ENCODE measurements at places on chromosomes 1 and 21. TPM values are rescaled to one million over a fixed set of nuclear protein-coding genes. Genes with fewer than 3 reads are reported as not detected.

GRCh38 chr1:116794804-116795481 lies 40.7 kb downstream of the CD2 start:
- DNase-seq, result no peak
- peaks cover 48% of the 10 kb centered on the region for H3K4me1 ChIP-seq
- no peak overlapping the region for H3K4me3 ChIP-seq
- peaks cover 45% of the 10 kb centered on the region for H3K36me3 ChIP-seq
- no peak overlapping the region for H3K27ac ChIP-seq

DNA sequence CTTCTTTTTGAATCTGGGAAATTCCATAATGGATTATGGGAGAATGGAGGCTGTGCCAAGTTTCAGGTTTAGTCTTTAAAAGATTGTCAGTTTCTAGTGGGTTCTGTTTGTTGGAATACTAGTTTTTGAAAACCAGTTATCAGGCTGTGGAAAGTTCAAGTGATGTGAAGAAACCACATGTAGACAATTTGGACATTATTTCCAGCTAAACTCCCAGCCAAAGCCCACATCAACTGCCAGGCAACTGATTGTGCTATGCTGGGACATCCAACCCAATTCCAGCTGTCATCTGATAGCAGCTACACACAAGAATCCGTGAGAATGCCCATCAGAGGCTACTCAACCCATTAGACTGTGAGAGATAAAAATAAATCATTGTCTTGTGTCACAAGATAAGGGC lies 546.1 kb upstream of the ADAMTS5 start:
- no peak overlapping the region for H3K27ac ChIP-seq
- no peaks in the 10 kb centered on the region for H3K36me3 ChIP-seq
- H3K4me1 ChIP-seq, result no peaks in the 10 kb centered on the region
- H3K27me3 ChIP-seq, result no peaks in the 10 kb centered on the region
- no peak for DNase-seq
- no peak overlapping the region for H3K4me3 ChIP-seq

GRCh38 chr1:178962853-178963711 lies 62.6 kb upstream of the FAM20B start:
- no peaks in the 10 kb centered on the region for H3K36me3 ChIP-seq
- no peak overlapping the region for H3K27ac ChIP-seq
- no peaks in the 10 kb centered on the region for H3K4me1 ChIP-seq
- no peak overlapping the region for H3K4me3 ChIP-seq
- no peak for DNase-seq

- DNase-seq, result no peak
- H3K4me1 ChIP-seq, result no peaks in the 10 kb centered on the region
- H3K36me3 ChIP-seq, result no peaks in the 10 kb centered on the region
These were observed 111.6 kb upstream of the PDE4B start for GRCh38 chr1:65681096-65681495.

DNA sequence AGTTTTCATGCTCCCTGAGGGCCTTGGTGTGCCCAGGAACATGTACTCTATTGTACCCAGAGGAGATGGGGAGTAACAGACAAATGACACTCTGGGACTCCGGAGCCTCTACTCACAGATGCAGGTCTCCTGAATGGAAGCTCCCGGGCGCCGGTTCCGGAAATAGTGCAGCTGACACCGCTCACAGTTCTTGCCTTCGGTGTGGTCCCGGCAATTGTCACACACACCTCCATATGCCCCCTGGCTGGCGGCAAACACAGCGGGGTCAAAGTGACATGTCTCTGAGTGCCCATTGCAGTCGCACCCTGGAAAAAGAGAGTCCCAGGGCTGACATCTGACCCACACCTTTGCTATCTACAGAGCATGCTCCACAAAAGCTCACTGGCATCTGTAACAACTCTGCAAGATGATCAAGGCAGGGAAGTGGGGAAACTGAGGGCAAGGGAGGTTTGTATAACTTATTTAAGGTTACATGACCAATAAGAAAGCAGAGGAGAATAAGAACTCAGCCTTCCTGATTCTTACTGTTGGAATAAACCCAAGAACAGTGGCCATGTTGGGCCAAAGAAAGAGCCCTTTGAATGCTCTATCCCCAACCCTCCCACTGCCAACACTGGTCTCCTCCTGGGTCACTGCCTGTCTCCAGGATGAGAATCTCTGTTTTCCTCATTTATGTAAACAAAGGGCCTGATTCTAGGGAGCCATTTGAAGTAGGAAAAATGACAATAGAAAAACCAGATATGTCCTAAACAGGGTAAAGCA lies 22.4 kb downstream of the LAMB3 start:
- H3K27me3 ChIP-seq, result no peaks in the 10 kb centered on the region
- H3K4me3 ChIP-seq, result no peak overlapping the region
- no peaks in the 10 kb centered on the region for H3K36me3 ChIP-seq
- no peak overlapping the region for H3K27ac ChIP-seq
- DNase-seq, result no peak
- peaks cover 5% of the 10 kb centered on the region for H3K4me1 ChIP-seq

- H3K4me1 ChIP-seq, result peaks cover 48% of the 10 kb centered on the region
- H3K27me3 ChIP-seq, result no peaks in the 10 kb centered on the region
- peak overlapping the region; percentile 82 for H3K27ac ChIP-seq
- H3K4me3 ChIP-seq, result no peak overlapping the region
- no peak for DNase-seq
These were observed 16.6 kb upstream of the PTP4A2 start for GRCh38 chr1:31954607-31955283.

GRCh38 chr1:164682570-164682969 lies 123.6 kb downstream of the PBX1 start:
- no peak for DNase-seq
- H3K36me3 ChIP-seq, result no peaks in the 10 kb centered on the region
- no peak overlapping the region for H3K27ac ChIP-seq
- H3K27me3 ChIP-seq, result peaks cover 3% of the 10 kb centered on the region

Gene PKNOX1
- total RNA-seq, result 17.8 TPM

DNA sequence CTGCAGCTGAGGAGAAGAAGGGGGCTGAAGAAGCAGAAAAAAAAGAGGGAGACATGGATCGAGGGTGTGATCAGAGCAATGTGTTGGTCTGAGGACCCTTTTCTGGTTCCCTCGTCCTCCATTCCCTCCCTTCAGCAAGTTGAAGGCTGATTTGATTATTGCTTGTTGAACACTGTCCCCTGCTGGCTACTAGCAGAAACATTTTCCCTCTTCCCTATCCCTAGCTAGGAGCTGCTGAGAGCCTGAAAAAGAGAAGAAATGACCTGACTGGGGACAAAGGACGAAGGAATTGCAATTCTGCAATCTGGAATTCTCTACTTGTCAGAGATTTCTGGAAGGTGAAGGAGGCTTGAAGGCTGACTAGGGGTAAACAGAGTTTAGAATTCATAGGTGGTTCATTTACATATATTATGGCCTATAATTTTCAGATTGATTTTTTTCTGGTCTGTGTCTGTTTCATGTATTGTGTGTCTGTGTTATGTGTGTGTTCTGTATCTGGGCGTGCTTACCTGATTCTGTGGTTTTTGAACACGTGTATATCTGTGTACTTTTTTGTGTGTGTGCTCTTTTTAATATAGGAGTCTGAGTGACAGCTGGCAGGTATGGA lies 9.8 kb downstream of the NHLH1 start:
- H3K27ac ChIP-seq, result no peak overlapping the region
- H3K4me1 ChIP-seq, result peaks cover 8% of the 10 kb centered on the region
- H3K27me3 ChIP-seq, result no peaks in the 10 kb centered on the region

DNA sequence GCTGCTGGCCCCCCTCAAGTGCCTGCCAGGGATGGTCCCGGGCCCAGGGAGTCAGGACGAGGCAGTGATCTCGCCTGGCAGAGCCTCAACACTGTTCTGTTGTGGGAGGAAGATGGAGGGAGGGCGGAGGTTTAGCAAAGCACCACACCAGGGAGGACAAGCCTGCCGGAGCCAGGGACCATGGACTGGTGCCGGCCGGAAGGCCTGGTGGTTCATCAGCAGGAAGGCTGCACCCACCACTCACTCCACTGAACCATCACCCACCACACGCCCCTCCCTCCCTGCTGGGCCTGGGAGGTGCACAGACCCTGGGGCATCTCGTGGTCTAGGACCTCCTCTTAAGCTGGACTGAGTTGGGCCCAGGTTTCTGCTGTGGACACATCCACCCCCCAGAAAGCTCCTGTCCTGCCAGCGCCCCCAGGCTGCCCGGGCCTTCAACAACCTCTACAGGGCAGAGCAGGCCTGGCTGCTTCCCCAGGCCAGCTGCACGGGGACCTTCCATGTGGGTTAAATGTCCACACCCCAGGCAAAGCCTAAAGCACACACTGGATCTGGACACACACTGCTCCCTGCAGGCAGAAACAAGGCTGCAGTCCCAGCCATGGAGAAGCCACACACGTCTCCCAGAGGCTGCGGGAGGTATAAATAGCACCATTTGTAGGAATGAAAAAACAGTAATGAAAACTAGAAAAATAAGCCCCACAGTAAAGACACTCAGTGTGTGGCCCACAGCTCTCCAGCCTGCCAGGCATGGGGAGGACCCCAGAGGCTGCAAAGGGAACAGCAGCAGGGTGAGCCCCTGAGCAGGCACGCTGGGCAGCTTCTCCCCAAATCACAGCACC lies 10.4 kb upstream of the TMEM240 start:
- H3K27me3 ChIP-seq, result no peaks in the 10 kb centered on the region
- no peak overlapping the region for H3K27ac ChIP-seq
- no peak for DNase-seq
- no peak overlapping the region for H3K4me3 ChIP-seq
- H3K36me3 ChIP-seq, result peaks cover 2% of the 10 kb centered on the region

- H3K36me3 ChIP-seq, result no peaks in the 10 kb centered on the region
- no peak for DNase-seq
- no peak overlapping the region for H3K4me3 ChIP-seq
These were observed 13.5 kb downstream of the VANGL1 start for GRCh38 chr1:115655306-115655663.

GRCh38 chr1:115400891-115401290 lies 62.8 kb upstream of the NGF start:
- H3K4me3 ChIP-seq, result no peak overlapping the region
- H3K27me3 ChIP-seq, result peaks cover 9% of the 10 kb centered on the region
- H3K36me3 ChIP-seq, result no peaks in the 10 kb centered on the region
- H3K4me1 ChIP-seq, result no peaks in the 10 kb centered on the region
- DNase-seq, result no peak
- H3K27ac ChIP-seq, result no peak overlapping the region

DNA sequence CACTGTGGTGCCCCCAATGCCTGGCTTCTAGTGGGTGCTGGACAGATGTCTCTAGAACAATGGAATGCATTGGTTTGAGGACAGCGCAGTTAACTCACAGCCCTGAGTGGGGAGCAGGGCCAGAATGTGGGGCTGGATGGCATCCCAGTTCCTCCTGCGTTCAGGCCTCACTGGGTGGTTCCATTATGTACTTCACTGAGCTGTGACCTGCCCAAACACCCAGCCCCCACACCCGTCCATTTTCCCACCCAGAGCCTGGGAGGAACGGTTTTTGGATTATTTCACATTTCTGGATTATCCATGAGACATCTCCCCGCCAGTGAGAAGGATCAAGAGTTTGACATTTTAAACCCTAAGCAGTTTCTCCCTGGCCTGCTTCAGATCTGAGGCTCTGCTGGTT lies 55.3 kb upstream of the WASF2 start:
- no peak overlapping the region for H3K27ac ChIP-seq
- H3K4me1 ChIP-seq, result peaks cover 4% of the 10 kb centered on the region
- H3K4me3 ChIP-seq, result no peak overlapping the region

DNA sequence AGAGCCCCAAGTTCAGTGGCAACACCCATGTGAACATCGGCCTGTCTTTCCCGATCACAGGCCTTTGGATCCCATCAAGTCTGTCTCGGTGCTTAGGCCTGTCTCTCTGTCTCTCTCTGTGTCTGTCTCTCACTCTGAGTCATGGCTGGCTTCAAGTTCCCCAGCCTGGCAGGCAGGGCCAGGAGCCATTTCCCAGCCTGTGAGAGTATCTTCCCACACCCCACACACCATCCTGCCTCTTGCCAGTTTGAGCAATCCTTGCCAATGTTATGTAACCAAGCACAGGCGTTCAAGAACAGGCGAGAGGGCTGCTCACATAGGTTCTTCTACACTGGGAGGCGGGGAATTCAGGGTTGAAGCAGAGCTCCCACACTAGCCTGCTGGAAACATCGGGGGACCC lies 70.0 kb upstream of the TMEM51 start:
- DNase-seq, result no peak
- H3K27me3 ChIP-seq, result no peaks in the 10 kb centered on the region
- no peak overlapping the region for H3K4me3 ChIP-seq

GRCh38 chr1:16127676-16128337 lies 28.1 kb downstream of the EPHA2 start:
- DNase-seq, result no peak
- H3K27me3 ChIP-seq, result no peaks in the 10 kb centered on the region
- no peak overlapping the region for H3K4me3 ChIP-seq
- no peaks in the 10 kb centered on the region for H3K36me3 ChIP-seq
- peaks cover 5% of the 10 kb centered on the region for H3K4me1 ChIP-seq

DNA sequence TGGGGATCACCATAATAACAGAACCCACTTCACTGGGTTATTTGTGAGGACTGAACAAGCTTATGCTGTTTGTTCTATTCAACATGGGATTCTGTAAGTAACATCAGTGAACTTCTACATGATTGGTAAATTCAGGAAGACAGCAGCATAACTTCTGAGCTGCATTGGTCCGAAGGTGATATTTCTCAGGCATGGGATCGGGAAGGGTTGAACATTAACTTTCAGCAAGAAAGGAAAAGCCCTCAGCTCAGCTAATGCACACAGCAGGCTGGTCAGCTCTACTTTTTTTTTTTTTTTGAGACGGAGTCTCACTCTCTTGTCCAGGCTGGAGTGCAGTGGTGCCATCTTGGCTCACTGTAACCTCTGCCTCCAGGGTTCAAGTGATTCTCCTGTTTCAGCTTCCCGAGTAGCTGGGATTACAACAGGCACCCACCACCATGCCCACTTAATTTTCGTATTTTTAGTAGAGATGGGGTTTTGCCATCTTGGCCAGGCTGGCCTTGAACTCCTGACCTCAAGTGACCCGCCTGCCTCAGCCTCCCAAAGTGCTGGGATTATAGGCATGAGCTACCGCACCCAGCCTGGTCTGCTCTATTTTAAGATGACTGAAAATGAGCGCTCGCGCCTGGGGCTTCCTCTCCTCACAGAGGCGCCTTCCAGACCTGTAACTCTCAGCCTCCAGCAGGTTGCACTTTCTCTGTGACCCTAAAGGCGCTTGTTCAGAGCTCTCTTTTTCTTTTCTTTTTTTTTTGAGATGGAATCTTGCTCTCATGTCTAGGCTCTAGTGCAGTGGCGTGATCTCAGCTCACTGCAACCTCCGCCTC lies 42.2 kb downstream of the ECE1 start:
- peaks cover 40% of the 10 kb centered on the region for H3K36me3 ChIP-seq
- no peak for DNase-seq
- no peaks in the 10 kb centered on the region for H3K27me3 ChIP-seq
- no peak overlapping the region for H3K27ac ChIP-seq
- no peak overlapping the region for H3K4me3 ChIP-seq
- peaks cover 10% of the 10 kb centered on the region for H3K4me1 ChIP-seq

GRCh38 chr1:46903481-46903880 lies 37.8 kb downstream of the CYP4A11 start:
- H3K4me1 ChIP-seq, result no peaks in the 10 kb centered on the region
- no peak overlapping the region for H3K4me3 ChIP-seq
- peaks cover 7% of the 10 kb centered on the region for H3K27me3 ChIP-seq
- no peak for DNase-seq
- no peak overlapping the region for H3K27ac ChIP-seq

Gene AKT3
- total RNA-seq, result 21.5 TPM

DNA sequence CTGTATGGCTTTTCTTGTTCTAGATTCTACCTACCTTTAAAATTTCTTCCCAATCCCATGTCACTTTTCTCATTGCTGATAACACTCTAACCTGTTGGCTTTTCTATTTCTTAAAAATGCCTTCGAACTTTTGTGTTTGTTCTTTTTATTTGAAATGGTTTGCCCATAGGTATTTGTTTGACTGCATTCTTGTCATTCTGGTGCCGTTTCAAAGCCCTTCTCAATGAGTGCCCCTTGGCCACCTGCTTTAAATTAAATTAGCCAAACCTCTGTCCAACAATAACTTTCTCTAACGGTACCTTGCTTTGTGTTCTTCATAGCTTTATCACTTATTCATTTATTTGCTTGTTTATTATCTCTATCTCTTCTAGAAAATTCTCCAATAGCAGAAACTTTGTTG lies 38.9 kb downstream of the KCTD3 start:
- no peak for DNase-seq
- no peak overlapping the region for H3K27ac ChIP-seq
- H3K4me3 ChIP-seq, result no peak overlapping the region
